Activated gamma-delta T cell treated with Interleukin-2 at 50 U/mL for 16 hours (primary cell): ENCODE measurements at places on chromosomes 4 and X.

- no peak for DNase-seq
These were observed 71.4 kb upstream of the HHIP start for GRCh38 chr4:144574509-144574908.

DNA sequence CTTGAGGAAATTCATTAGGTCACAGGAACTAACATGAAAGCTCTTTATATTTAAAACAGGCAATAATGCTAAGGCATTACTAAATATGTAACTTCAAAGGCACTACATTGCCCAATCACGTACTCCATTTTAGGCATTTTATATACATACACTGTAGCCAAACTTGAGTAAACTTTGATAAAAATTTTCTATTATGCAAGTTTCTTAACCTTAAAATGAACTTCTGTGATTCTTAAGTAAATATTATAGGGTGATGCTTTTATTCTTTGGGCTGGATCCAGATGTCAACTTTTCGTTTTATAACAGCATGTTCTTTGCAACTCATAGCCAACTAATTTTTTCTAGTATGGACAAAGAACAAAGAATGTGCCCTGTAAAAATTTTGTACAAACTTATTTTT is 28.3 kb upstream of the MAP9 start:
- no peak for DNase-seq

GRCh38 chr4:139243448-139244365 is 36.3 kb downstream of the MGARP start:
- no peak for DNase-seq

DNA sequence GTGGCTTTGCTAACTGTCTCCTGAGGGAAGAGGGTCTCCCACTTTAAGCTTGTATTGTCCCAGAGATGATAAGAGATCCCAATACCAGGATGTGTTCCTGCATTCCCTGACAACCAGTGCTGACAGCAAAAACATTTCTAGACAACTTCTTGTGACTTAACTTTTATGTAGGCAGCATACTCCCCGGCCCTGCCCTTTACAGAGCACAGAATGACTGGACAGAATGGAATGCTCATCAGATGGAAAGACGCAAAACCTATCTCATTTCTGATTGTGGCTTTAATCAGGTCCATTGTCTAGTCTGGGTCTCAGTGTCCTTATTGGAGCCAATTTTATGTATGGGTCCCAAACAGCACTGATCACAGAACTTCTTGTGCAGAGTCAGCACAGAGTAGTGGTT is 18.2 kb upstream of the PLAC1 start:
- DNase-seq, result no peak

- DNase-seq, result no peak
These were observed 10.0 kb downstream of the TMEM164 start for GRCh38 chrX:110012818-110013485.

GRCh38 chrX:149937871-149938426 is 342 bp downstream of the EOLA2 start:
- DNase-seq, result peak; percentile 11

- DNase-seq, result no peak
These were observed 209.9 kb downstream of the PARM1 start for GRCh38 chr4:75142850-75143249.

GRCh38 chr4:48130100-48130499 is 4.0 kb downstream of the TXK start:
- DNase-seq, result no peak

DNA sequence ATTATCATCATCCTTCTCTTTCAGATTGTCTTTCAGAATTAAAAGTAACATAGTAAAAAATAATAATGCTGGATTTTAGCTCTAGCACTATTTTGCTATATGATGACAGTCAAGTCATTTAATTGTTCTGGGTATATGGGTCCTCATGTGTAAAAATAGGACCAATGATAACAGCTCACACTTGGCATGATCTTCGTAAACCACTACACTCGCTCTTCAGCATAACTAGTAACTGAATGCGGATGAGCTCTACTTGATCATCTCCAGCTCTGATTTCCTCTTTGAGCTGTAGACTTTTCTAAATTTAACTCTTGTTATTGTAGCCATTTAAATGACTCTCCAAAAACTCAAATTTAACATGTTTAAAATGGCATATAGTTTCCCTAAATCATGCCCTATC is 831.8 kb upstream of the HS3ST1 start:
- no peak for DNase-seq

DNA sequence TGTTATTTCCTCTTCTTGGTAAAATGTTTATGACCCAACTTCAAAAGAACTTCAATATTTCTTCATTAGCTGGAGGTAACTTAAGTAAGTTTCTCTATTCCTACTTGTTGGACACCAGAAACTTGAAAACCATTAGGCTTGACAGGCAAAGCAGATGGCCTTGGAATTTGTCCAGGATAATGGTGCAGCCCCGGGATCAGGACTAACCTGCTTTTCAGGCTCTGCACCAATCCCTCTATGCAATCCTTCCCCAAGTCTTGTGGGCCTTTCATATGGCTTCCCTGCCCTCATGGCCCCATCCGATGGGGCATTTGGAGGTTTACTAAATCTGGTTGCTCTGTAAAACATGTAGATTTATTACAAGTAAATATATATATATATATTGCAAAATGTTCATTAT is 68.5 kb downstream of the SPINK2 start:
- no peak for DNase-seq

GRCh38 chr4:101306764-101307615 is 40.3 kb downstream of the PPP3CA start:
- no peak for DNase-seq

DNA sequence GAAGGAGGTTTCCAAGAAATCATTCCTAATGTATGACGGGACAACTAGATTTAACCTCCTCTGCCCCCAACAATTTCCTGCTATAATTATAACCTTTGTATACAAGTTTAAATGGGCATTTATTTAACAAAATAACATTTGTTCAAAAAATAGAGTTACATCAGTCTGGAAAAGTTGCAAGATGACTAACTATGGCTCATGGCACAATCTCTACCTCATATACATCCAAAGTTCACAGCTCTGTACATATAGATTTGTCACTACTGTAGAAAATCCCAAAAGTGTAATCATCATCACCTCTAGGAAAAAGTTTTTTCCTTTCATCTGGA is 3.8 kb upstream of the RPS6KA3 start:
- no peak for DNase-seq

DNA sequence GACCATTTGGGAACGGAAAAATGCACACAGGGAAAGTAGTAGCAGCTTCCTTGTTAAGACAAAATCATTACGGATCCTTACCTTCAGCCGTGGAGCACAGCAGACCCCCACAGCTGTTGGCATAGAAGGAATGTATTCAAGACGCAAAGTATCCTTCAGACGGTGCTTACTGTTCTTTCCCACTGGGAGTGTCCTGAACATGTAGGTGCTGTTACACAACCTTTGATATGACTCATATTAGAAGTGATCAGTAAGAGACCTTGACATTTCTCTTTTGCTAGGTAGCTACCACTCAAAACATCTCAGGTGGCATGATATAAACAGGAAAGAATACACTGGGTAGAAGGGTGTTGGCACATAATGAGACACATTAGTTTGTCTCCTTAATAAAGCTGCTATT is 154.0 kb upstream of the FMR1 start:
- no peak for DNase-seq

GRCh38 chrX:153494541-153495361 is at the start of gene BGN:
TSS of gene BGN (plus strand) at chrX:153494980. CDS start at chrX:153504632, 9,652 bp downstream.
- peak; percentile 14 for DNase-seq

DNA sequence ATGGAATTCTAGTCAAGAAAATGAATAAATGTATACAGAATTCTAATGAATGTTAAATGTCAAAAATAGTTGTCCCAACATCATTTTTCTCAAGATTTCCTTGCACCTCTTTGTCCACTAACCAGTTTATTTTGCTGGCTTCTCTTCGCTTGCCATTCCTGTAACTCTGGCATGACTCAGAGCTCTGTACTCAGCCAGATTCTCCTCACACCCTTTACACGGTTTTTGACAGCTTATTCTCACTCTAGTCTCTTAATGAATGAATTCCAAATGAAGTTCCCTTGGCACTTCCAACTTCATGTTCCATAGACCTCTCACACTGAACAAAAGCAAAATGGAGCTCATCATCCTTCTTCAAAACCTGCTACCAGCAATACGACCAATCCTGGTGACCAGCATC is 419.3 kb upstream of the SLIT2 start:
- DNase-seq, result no peak

DNA sequence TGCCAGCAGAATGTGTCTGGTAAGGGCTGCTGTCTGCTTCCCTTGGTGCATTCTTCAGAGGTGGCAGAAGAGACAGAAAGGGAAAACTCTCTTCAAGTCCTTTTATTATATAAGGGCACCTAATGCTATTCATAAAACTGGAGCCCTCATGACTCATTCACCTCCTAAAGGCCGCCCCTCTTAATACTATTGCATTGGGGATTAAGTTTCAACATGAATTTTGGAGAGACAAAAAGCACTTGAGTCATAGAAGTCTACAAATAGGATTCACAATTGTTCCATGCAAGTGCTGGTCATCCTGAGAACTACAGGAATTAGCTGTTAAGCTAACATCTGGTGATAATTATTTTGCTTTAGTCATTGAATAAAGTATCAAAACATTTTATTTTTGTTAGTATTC is 349.5 kb downstream of the HS3ST1 start:
- DNase-seq, result no peak

DNA sequence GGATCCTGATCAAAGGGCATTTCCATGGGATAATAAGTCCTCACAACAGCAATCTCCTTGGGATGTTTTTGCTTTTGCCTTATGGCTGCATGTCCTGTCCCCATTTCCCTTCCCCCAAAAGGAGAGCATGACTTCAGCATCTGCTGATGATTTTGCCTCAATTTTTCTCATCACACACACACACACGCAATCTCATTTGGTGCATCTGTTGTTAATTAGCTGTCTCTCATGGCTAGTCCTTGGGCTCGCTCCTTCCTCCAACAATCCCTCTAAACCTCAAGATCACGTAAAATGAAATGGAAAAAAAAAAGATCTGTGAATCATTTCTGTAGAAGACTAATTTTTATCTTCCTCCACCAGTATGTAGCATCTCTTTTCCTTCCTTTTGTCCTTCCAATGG is 153.6 kb downstream of the RBMX2 start:
- DNase-seq, result no peak

DNA sequence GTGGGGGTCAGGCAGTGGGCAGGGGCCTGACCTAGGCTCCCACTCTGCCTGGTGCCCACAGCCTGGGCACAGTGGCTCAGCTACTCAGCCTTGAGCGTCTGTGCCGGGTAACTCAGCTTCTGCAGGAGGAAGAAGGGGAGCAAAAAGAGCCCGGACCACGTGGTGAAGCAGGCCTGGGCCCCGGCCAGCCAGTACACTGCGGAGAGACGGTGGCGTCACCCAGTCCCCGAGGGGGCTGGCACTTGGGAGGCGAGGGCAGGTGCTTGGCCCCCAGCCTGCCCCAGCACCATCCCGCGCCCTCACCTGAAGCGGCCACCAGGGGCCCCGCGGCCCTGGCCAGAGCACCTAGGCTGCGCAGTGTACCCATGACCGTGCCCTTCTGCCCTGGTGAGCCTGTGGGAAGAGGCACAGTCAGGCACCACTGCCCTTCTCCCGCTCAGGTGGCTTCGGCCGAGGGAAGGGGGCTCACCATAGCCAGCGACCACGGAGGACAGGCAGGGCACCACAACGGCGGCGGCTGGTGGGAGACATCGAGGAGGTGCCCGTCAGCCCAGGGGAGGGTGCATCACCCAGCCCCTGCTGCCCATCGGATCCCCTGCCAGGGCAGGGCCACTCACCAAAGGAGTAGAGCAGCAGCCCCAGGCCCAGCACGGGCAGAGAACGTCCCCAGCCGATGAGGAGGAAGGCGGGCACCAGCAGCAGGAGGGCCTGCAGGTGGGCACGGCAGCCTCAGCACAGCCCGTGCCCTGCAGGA is 32.3 kb downstream of the NOP14 start:
- no peak for DNase-seq

DNA sequence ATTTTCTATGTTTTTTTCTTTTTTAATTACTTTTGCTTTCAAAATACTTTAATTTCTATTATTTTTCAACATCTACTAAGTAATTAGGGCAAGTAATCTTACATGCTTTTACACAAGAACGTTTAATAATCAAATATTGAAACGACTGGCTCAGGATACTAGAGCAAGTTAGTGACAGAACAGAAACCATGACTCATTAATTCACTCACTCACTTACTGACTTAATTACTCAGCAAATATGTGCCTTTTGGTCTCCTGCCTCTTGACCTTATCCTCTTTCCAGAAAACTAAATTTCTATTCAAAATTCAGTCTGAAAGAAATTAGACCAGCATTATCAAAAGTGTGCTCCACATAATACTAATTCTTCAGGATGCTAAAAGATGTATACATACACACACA is 314.9 kb upstream of the TEX13C start:
- DNase-seq, result no peak

- no peak for DNase-seq
These were observed 46.7 kb downstream of the CXorf49B start for GRCh38 chrX:71809886-71810285.

DNA sequence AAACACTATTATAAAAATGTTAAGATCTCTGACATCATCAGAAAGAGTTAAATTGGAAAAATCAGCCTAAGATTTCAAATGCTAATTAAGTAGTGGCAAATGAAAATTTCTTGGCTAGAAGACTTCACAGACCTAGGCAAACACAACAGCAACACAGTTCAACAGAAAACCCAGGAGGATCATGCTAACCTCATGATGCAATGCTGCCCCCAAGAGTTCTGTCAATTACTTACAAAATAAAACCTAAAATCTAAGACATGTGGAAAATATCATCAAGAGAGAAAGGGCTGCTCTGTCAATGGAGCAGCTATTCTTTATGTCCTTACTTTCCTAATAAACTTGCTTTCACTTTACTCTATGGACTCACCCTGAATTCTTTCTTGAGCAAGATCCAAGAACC is 21.0 kb downstream of the S100G start:
- DNase-seq, result peak; percentile 7

- DNase-seq, result no peak
These were observed 105.9 kb downstream of the TEX13A start for GRCh38 chrX:105114554-105115130.
